Fibroblast of the aortic adventitia (primary cell): ENCODE measurements at places on chromosomes 12 and 14. TPM values are rescaled to one million over a fixed set of nuclear protein-coding genes. Genes with fewer than 3 reads are reported as not detected.

DNA sequence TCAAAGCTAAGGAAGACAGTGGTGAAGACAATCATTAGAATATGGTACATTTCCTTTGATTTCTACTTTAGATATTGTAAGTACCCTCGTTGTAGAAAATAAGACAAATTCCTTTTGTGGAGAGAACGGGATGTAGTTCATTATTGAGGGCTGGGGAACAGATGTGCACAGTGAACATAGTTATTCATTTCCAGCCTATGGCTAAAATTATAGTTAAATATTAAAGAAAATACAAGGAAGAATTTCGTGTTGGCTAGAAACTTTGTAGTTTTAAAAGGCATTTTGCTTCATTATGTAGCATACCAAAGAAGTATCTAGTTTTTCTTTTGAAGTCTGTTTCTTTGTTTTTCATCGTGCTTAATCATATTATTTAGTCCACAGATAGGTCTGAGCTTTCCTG lies 201.8 kb downstream of the ESR2 start:
- DNase-seq = no peak

TMCC3 gene
- total RNA-seq = 0.65 and 0.72 TPM in 2 replicates

- peak; percentile 71 for DNase-seq
These were observed 242.9 kb downstream of the CHST11 start for GRCh38 chr12:104699489-104700190.

SLCO1B1 gene
- not detected in 2 replicates for total RNA-seq

PTPRR gene
- 1.4 TPM in 1 of 2 replicates, not detected in the other for total RNA-seq

DNA sequence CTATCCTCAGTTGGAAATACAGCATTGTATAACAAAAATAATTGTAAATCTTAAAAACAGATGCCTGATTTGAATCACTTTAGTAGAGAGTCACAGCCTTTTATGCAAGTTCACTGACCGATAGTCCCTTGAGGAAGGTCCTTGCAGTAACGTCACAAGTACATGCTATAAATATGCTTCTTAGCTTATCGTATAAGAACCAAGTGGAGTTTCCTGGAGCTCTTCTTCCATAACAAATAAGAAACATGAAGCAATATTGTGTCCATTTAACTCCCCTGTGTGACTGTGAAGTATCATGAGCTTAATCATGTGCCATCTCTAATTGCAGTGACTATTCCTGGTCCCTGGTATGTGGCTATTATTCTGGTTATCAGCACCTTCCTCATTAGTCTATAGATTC lies 107.9 kb downstream of the SLC38A4 start:
- DNase-seq = no peak

STAB2 gene
- total RNA-seq = 0.08 TPM in 1 of 2 replicates, not detected in the other

GRCh38 chr12:53069621-53070410 lies 9.4 kb downstream of the SPRYD3 start:
- no peak for DNase-seq

ADCY6 gene
- 30.3 and 31.5 TPM in 2 replicates for total RNA-seq

DNA sequence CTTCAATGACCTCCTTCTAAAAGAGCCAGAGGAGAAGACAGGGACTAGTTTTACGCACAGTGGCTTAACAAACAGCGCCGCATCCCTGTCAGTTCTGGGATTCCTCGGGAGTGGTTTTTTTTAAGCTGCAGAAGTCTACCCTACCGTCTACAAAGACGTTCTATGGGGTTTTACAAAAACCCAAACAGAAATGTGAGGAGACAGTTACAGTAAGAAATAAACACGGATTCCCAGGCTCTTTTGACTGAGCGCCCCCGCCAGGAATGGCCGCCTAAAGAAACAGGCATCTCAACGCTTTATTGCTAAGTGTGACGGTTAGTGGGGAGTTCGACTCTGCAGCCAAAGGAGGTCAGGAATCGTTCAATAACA lies 484 bp downstream of the ALKBH1 start:
- peak; percentile 60 for DNase-seq

GRCh38 chr12:39003541-39004155 lies 98.3 kb upstream of the CPNE8 start:
- DNase-seq = no peak

TGFB3 gene
- 9.9 and 15.2 TPM in 2 replicates for total RNA-seq

PPP1R13B gene
- total RNA-seq = 1.2 and 4.2 TPM in 2 replicates

GRCh38 chr12:42255221-42255865 lies 17.3 kb upstream of the YAF2 start:
- DNase-seq = no peak

GRCh38 chr14:102893452-102893851 lies 29.0 kb upstream of the AMN start:
- peak; percentile 95 for DNase-seq

DNA sequence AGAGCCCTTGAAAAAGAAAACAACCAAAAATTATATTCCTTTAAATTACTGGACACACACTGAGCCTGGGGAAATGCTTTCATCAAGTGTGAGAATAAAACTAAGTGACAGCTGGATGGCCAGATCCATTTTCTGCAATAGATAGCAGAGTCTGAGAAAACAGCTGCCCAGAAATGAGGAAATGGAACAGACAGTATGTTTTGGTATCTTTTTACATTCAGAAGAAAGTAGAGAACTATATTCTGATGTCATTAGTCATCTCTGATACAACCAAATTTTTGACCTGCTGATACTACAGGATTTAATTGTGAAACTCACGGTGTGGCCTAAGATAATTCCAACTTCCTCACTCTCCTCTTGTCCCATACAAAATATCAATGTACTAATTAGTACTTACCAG lies 78.2 kb downstream of the HMGA2 start:
- DNase-seq = peak; percentile 72

GRCh38 chr12:45674181-45674977 lies 55.1 kb upstream of the ARID2 start:
- peak; percentile 91 for DNase-seq

DNA sequence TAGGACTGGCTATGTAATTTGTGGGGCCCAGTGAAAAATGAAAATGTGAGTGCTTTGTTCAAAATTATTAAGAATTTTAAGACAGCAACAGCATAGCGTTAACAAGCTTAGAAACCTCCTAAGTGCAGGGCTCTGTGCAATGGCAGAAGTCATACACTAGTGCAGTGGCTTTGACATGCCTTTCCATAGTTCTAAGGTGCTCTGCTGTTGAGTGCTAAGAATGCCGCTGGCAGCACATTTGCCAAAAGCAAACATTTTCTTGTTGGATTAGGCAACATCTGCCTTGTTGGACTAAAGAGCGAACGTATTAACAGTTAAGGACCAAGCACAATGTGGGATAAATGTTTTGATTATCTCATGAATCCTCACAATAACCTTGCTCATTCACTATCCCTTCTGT lies 244.9 kb upstream of the PDE3A start:
- no peak for DNase-seq

GRCh38 chr12:18823461-18823860 lies 85.5 kb downstream of the CAPZA3 start:
- DNase-seq = no peak

- no peak for DNase-seq
These were observed 22.8 kb downstream of the MMP17 start for GRCh38 chr12:131850856-131851559.

DNA sequence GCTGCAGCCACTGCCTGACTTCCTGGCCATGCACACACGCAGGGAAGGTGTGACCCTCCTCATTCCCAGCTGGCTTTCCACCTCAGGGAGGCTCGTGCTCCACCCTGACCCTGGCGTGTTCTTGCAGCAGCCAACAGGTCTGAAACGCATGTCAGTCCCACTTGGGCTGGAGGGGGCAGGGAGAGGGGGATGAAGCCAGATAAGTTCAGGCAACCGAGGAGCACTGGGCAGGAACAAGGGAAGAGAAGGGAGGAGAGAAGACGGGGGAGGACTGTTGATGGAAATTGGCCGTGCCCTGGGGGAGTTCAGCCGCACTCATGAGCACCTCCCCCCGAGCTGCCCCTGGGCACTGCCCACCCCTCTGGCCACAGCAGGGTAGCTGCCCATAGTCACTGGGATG lies 182.4 kb upstream of the PRMT8 start:
- DNase-seq = no peak

- DNase-seq = no peak
These were observed 28.0 kb downstream of the TMEM117 start for GRCh38 chr12:43863770-43864366.

HOXC12 gene
- not detected in 2 replicates for total RNA-seq

DNA sequence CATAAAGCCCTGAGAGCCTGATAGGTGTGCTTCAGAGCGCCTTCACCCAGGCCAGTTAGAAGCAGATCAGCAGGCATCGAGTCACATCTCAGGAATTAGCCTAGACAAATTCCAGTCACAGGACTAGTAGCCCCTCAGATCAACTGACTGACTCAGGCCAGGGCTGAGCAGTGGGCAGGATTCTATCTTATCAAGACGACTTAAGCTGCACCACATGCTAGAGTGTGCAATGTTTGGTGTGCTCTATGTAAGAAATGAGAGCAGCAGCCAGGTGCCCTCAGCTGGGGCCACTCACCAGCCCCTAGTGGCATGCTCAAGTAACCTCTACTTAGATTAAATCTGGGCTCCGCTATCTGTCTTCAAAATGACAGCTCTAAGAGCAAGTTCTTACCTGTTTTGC lies 19.7 kb upstream of the NGB start:
- DNase-seq = peak; percentile 14

- DNase-seq = no peak
These were observed 825.5 kb upstream of the SEL1L start for GRCh38 chr14:82359201-82359600.

RND1 gene
- total RNA-seq = 0.72 TPM in 1 of 2 replicates, not detected in the other

GRCh38 chr12:6324936-6325750 lies 14.7 kb downstream of the PLEKHG6 start:
- no peak for DNase-seq

DNA sequence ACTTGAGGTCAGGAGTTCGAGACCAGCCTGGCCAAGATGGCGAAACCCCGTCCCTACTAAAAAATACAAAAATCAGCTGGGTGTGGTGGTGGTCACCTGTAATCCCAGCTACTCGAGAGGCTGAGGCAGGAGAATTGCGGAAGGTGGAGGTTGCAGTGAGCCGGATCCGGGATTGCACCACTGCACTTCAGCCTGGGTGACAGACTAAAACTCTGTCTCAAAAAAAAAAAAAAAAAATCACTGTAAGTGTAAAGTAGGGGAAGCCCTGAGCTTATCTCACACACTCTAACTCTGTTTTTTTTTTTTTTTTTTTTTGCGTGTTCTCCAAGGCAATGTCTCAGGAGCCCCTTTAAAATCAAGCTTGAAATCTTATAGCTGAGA lies 421 bp upstream of the RBMS2 start:
- DNase-seq = no peak

MYF6 gene
- not detected in 2 replicates for total RNA-seq

GRCh38 chr14:54814076-54814475 lies 88.5 kb downstream of the GCH1 start:
- DNase-seq = no peak

- DNase-seq = no peak
These were observed 3.3 kb downstream of the CDK17 start for GRCh38 chr12:96396914-96397313.

GRCh38 chr12:86929962-86930361 lies 673.8 kb upstream of the MGAT4C start:
- peak; percentile 33 for DNase-seq

DNA sequence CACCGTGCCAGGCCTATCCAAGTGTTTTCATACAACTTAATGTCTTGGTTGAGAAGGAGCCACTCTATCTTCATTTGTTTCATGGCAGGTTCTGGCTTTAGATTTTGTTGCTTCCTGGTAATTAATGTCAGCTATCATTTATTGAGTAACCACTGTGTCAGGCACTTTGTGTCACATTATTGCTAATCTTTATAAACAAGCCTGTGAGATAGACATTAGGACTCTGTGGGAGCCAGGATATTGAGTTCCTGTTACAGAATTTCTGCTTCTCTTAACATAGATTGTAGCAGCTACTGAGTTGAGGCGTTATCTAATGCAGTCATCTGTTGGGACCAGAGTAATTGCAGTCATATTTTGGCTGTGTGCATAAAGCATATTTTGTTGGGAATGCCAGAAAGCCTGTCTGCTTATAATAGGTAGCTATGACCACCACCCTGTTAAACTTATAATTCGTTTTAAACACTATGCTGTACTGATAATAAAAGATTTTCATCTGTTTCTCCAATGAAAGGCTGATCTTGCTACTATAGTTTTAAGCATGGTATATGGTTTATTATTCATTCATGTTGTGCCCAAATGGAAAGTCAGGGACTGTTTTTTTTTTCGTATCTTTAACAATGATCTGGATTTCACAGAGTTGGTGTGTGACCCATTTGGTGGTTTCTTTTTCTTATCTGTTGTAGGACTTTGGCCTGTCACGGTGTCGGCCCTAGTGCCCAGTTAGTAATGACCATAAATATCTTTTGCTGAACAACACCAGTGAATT lies 432.6 kb downstream of the PCNX1 start:
- peak; percentile 17 for DNase-seq

DNA sequence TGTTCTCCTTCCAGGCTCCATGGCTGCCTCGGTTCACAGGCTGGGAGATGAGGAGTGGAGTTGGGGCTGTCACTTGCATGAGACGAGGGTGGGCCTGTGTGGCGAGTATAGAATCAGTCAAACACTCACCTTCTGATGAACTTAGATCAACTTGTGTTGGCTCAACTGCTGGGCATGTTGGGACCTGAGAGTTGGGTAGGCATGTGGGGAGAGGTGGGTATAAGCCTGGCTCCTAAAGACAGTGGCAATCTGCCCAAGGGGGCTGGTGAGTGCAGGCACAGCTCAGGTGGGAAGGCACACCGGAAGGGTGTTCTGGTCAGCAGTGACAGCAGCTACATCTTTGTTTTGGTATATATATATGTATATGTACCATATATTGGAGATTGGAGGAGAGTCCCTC lies 30.1 kb upstream of the TDRD9 start:
- DNase-seq = no peak

C2CD5 gene
- total RNA-seq = 24.5 and 31.2 TPM in 2 replicates

OLR1 gene
- total RNA-seq = not detected in 2 replicates

- peak; percentile 70 for DNase-seq
These were observed 83.5 kb downstream of the SAMD4A start for GRCh38 chr14:54650331-54650958.

DNA sequence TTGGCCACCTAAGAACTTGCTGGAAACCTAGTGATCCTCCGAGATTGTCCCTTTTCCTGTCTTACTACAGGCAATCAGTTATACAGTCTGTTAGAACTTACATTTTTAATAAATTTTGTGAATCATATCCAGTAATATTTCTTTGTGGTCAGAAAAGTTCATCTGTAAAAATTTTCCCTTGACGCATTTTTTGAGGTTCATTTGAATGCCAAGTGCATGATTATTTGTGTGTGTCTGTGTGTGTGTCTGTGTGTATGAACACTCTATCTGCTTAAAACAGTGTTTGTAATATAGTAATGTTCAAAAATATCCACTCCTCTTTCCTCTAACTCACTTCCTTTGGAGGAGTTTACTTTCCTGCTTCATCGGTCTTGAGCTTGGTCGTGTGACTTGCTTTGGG lies 468.7 kb upstream of the FLRT2 start:
- DNase-seq = no peak

DNA sequence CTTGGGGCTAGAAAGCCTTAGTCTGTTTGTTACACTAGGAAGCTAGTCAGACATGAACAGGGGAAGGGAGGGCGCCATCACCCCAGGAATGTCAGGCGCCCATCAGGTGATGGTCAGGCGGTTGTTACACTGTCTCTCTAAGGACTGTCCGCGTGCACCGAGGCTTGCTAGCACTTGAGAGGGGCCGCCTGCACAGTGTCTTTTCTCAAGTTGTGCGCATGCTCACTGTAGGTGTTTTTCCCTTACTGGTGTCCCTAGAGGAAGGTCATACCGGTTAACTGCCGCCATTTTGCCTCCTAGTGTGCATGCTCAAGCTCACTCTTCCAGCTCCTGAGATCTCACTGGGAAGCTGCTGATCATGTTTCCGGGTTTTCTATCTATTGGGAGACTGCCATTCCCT lies 855.0 kb upstream of the TMEM132C start:
- no peak for DNase-seq

SLC7A8 gene
- 11.7 and 37.5 TPM in 2 replicates for total RNA-seq

CARMIL3 gene
- not detected in 2 replicates for total RNA-seq
